Hematopoietic multipotent progenitor cell treated with erythropoietin and hydrocortisone succinate and interleukin-3 and kit ligand, for 17 days (in vitro differentiated cells): ENCODE measurements at places on chromosomes 3 and 15.

GRCh38 chr15:63277893-63278456, 570 bp downstream of the APH1B start:
- no peak for DNase-seq

- no peak for DNase-seq
These were observed 467 bp downstream of the PGBD4 start for GRCh38 chr15:34102175-34102925.

- DNase-seq, result no peak
These were observed 88.2 kb downstream of the CGNL1 start for GRCh38 chr15:57464480-57464879.

GRCh38 chr3:181558870-181559269, 152.9 kb upstream of the SOX2 start:
- no peak for DNase-seq

DNA sequence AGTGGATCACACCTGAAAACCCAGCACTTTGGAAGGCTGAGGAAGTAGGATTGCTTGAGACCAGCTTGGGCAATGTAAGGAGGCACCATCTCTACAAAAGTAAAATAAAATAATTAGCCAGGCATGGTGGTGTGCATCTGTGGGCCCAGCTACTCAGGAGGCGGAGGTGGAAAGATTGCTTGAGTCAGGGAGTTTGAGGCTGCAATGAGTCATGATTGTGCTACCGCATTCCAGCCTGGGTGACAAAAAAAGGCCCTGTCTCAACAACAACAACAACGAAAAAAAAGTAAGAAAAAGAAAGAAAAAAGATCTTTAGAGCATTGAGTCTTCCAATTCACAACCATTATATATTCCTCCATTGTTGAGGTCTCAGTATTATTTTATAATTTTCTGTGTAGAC, 192.4 kb upstream of the DPH6 start:
- DNase-seq, result no peak

DNA sequence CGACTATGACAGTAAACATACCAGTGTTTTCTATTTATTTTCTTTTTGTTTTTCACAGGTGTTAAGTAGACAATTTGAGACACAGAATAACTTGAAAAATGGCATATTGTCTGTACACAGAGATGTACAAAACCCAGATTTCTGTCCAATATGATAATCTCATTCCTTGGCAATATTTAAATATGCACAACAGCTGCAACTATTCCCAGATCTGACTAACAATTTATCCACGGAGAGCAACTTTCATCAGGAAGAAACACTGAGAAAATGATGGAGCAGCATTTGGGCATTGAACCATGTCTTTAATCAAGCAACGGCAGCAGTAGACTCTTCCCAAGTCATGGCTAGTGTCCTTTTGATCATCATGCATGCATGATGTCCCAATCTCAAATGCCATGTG, 452.6 kb downstream of the ZPLD1 start:
- DNase-seq, result no peak

DNA sequence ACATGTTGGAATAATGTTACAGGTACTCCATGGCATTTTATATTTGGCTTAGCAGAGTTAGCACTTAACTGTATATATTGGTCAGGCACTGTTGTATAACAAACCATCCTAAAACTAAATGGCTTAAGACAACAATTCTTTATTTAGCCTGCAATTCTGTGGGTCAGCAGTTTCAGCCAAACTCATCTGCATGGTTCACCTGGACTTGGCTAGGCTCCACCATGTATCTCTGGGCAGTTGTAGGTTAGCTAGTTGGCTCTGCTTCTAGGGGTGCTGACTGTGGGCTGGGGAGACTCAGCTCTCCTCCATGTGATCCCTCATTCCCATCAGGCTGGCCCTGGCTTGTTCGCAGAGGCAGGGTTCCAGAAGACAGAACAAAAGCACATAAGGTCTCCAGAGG, 34.4 kb downstream of the RARB start:
- DNase-seq, result no peak

- DNase-seq, result no peak
These were observed 9.9 kb upstream of the ARIH1 start for GRCh38 chr15:72464251-72464650.

GRCh38 chr3:96182756-96183155, 631.6 kb upstream of the EPHA6 start:
- no peak for DNase-seq

GRCh38 chr15:84904419-84904818, 20.0 kb downstream of the SLC28A1 start:
- no peak for DNase-seq

DNA sequence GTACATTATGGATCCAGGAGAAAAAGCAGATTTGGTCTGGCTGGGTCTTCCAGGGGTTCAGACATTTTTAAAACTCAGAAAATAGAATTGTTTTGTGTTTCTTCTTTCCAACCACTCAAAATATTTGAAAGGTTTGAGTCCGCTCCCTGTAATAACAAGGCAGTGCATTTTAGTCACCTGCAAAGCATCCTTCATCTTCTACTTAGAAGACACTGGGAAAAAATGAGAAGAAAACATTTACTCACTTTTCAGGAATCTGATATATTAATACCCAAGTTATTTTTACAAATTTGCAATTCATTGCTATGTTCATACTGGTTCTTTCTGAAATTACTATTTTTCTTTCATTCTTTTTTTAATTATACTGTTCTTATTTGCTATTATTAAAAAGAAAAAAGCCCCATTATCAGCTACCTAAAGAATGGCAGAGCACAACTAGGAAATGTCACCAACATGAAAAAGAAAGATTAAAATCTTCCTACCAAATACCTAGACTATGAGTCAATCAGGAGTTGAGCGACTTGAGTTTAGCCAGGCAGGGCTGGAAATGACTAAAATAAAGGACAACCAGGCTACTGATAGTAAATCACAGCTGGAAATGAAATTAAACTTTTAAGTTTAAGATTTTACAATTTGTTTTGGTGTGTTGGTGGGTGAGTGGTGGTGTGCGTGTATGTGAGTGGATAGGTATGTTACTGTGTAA, 280.3 kb upstream of the THBS1 start:
- no peak for DNase-seq

DNA sequence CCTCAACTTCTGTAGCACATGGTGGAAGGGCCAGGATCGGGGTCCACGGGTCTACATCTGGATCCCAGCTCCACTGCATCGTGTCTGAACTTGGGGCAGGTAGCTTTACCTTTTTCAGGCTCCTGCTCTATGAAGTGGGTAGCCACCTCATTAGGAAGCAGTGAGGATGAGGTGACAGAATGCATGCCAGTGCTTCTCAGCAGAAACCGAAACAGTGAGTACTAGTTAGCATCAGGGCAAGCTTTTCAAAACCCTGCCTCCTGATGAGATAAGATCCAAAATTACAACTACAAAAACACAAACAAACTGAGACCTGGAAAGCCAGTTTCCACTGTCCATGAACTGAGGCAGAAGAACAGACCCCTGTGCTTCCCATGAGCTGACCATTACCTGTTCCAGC, 77.4 kb downstream of the ANXA2 start:
- DNase-seq, result no peak

DNA sequence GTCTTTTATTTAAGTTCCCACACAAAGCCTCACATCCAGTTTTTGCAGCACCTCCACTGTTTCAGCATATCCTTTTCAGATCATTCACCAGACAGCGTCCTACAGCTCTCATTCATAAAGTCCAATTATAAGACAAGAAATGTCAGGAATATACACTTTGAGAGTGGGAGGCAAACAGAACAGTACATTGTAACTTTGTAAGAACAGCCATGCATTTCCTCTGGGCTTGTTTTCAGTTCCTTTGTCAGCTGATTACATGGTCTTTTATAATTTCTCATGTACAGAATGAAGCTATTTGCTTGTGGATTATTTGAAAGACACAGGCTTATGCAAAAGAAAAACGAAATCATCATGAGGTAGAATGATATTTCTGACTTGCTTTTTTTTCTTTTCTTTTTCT, 85.7 kb downstream of the SOX2 start:
- no peak for DNase-seq

DNA sequence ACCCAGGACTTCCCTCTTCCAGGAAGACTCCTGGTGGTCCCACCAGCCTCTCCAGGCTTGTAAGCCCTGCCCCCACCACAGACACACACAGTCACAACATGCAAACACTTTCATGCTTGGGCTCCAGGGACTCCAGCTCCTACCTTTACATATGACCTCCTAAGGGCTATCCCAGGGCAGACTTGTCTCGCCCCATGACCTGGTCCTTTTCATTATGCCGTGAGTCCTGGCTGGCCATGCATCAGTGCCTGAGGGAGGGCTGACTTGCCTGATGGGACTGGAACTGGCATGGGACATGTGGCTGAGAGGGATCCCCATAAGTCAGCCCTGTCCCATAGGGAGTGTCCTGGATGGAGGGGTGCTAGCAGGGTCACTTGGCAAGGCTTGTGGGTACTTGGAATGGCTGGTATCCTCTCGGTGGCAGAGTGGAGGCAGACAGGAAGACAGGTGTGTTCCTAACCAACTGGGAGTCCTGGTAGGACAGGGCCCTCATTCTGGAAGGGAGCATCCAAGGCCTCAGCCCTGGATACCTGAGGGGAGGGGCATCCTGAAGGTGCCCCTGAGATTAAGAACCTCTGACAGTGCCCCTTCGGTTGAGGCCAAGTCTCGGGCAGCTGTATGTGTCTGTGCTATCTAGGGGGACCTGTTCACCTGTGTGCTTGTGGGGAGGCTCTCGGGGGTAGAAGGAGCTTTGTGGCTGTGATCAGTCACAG, 540 bp upstream of the HHATL start:
- DNase-seq, result no peak

GRCh38 chr15:85010071-85010385, 28.4 kb downstream of the PDE8A start:
- DNase-seq, result no peak

DNA sequence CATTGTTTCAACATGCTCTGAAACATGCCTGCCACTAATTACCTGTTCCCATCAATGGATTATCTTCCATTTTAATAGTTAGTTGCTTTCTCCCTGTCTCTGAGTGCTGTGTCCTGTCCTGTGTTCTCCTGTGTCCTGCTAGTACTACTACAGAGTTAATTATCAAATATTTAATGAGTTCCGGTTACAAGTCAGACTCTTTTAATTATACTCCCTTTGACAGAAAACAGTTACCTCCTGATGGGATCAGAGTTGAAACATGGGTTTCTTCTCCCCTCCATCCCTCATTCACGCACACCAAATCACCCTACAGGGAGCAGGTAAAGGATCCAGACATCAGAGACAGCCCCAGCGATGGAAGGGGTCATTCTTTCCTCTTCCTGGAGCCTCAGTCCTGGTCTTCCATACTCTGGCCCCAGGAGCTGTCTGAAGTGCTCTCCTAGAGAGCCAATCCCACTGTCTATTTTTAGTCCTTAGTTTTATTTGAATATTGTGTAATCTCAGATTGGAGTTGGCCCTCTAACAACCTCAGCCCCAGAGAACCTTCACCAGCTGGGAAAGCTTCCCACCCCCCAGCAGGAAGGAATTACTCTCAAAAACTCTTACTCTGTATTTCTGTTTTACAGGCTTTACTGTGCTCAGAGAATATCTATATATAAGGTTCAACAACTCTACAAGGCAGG, 137.0 kb upstream of the C2CD4B start:
- no peak for DNase-seq

DNA sequence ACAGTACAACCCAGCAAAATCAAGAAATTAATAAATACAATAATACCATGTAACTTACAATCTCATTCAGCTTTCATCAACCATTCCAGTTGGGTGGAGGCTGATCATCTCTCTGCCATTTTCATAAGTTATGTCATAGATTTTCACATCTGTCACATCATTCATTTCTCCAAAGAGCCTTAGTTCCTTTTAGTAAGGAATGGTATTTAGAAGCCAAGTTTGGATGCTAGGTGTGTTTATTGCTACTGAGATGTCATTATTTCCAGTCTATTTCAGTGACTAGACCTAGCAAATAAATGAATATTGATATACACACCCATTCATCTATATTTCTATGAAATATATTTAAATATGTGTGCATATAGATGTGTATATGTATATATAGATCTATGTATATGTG, 2.7 kb upstream of the UBL7 start:
- no peak for DNase-seq

DNA sequence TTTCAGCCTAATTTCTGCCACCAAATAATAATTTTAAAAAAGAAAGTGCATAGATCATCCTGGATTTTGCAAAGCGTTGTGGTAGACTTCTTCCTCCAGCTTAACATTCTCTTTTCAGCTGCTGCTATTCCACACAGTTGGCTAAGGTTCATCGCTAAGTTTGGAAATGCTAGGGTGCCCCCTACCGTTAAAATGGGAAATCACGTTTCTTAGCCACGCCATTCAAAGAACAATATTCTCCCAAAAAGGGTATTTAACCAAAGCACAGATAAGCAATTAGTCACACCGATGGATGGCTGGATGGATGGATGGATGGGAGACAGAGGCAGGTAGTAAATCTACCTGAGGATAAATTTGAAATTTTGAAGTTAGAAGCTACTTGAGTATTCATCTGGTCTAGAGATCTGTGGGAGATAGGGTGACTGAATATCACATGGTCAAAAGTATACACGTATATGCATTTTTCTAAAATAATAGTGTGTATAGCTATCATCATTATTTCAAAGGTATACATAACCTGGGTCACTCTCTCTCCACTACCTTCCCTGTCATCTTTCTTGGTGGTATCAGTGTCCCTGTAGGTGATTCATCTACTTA, 67.2 kb downstream of the EFHB start:
- DNase-seq, result peak; percentile 68

- DNase-seq, result no peak
These were observed 473.8 kb downstream of the TAFA4 start for GRCh38 chr3:68458581-68458980.

DNA sequence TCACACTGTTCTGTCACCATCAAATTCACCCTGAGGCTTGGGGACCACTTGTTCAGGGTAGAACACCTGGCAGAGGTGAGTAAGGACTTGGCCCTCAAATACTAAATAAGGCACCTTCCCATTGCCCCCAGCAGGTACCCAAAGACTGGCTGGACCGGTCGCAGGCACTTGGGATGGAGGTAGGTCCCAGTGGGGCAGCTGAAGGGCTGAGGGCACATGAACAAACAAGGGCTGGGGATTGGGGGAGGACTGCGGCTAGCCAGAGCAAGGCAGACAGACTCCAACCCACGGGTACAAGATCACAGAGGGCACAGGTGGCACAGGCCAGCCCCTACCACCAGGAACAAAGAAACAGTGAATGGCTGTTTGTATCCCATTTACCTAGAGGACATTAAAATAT, 1.9 kb downstream of the MRPS25 start:
- no peak for DNase-seq

GRCh38 chr3:177983320-177983719, 552.9 kb upstream of the KCNMB2 start:
- no peak for DNase-seq

- no peak for DNase-seq
These were observed 1.3 kb downstream of the SLC6A6 start for GRCh38 chr3:14403619-14404155.

GRCh38 chr15:34437687-34438086, at the start of gene GOLGA8A:
GOLGA8A (minus strand) TSS chr15:34437808; CDS start chr15:34389691, 48,117 bp downstream.
- no peak for DNase-seq
